IPS DF 19.7 (cell line): ENCODE measurements at places on chromosomes 7 and 10.

- no peak for DNase-seq
Measured at GRCh38 chr7:108805808-108806397, 236.2 kb downstream of the DNAJB9 start.

GRCh38 chr7:88218836-88219605 is 817 bp downstream of the SRI start:
- DNase-seq = no peak

DNA sequence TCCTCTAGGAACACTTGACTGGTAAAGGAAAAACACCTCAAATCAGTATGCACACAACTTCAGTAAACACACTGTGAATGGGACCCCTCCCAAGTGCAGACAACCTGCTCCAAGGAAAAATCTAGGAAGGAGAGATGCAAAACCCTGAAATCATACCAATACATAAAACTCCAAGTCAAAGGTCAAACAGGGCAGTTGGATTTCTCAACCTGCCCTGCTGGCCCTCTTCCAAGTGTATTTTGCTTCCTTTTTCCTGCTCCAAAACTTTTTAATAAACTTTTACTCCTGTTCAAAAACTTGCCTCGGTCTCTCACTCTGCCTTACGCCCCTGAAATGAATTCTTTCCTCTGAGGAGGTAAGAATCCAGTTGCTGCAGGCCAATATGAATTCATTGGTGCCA is 665.1 kb downstream of the SORCS1 start:
- no peak for DNase-seq

- DNase-seq = no peak
Measured at GRCh38 chr10:99435986-99436638, 5.7 kb upstream of the GOT1 start.

DNA sequence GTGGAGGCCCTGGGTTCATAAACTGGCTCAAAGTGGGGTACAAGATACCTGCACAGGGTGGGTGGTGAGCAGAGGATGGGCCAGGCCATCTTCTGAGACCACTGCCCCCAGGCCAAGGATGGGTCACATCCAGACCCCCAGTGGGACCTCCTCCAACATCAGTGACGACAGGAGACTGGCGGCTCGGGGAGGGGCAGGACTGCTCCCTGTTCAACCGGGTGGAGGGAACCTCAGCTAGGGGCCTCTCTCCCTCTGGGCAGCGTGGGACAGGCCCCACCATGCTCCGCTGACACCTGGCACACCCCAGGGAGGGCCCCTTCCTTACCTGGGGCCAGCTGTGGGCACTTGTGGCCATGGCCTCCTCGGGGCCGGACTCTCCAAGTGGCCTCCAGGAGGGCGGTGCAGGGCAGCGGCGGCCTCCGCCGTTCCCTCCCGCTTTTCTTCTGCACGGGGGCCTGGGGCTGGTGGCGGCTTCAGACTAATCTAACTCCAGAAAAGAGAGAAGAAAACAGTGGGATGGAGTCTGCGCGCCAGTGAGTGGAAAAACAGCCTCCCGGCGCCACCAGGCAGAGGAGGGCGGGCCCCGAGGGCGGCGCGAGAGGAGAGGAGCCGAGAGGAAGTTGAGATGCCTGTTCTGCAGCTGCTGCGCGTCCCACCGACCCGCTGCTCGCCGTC is at the start of gene CALHM2:
TSS of gene CALHM2 (minus strand) at position 540 of the 675 bp plus-strand sequence. CDS start 2,429 bp downstream, outside the sequence.
- no peak for DNase-seq
